ENCODE measurements at places on chromosomes 3 and 15.

DNA sequence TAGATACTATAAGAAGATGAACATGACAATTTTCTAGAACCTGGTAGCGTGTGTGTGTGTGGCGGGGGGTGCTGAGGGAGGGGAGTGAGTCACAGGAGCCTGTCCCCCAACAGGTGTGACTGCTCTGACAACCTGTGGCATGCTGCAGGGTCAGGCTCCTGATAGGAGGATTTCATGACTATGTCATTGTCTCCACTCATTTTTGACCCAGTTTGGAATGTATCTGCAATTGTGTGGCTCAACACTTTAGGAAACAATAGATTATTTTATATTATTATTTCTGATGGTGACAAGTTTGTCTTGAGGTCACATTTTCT, 9.3 kb upstream of the VILL start:
- no peak for DNase-seq

- DNase-seq, result no peak
Observed at GRCh38 chr15:52391069-52391468, 95.5 kb upstream of the MYO5C start.

- DNase-seq, result no peak
Observed at GRCh38 chr3:58324391-58325390, 8.0 kb upstream of the PXK start.

GRCh38 chr15:76155731-76156130, 95.9 kb downstream of the TMEM266 start:
- no peak for DNase-seq

DNA sequence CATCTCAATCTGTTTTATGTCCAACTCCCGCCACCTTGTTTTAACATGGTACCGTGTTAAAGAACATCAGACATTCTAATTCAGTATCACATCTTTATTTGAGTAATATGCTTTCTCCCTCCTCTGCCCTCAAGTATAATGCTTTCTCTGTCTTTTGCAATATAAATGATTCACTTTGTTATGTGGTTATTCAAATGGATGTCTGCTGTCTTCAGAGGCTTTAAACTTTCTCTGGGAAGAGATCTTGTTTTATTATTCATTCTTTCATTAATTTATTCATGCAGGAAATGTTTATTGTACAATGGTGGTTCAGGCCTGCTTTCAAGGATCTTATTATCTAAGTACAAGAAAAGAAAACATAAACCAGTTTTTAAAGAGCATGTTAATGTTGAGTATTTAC, 57.1 kb downstream of the RAP2B start:
- no peak for DNase-seq

- no peak for DNase-seq
Observed at GRCh38 chr15:25694239-25694584, 168.9 kb downstream of the ATP10A start.

DNA sequence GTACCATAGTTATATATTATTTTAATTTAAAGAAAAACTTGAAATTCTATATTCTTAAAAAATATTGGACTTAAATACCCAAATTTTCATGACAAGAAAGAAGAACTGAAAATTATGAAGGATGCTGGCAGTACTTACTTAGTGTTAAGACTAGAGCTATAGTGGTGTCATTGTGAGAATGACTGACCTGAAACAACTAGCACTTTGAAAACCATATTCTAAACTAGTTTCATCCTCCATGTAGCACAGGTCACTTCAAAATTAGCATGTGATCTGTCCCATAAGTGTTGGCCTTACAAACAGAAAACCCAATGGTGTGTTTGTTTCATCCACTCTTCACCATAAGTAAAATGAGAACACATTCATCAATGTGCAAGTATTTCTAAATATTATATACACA, 208.6 kb downstream of the ZIC4 start:
- no peak for DNase-seq

DNA sequence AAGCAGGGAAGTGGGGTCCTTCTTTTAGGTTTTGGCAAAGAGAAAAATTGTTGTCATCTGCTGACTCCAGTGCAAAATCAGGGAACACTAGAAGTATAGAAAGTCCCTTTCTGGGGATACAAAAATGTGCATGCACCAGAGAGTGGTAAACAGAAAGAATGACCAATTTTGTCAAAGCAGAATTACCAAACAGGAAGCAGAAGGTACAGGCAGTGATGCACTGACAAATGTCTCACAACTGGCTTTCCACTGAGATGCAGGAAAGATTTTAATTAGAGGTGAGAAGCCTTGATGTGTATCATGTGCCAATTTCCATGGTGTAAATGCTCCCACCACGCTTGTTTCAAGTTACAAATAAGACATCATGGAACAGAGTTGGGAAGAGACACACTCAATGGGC, 66.0 kb downstream of the TRIM69 start:
- no peak for DNase-seq

DNA sequence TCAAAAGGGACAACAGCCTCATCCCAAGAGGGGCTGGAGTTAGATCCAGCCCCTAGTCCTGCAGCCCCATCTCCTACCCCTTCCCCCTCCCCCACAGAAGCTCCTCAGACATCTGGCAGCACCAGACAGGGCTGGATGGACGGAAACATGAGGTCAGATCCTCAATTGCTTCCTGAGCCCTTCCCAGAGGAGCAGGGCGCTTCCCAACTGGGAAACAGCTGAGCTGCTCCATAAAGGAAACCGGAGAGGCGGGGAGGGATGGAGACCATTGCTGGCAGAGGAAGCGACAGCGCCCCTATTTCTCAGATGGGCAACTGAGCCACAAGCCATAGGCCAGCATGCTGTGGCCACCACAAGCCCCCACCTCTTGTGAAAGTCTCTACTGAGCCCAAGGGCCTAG, 18.3 kb upstream of the CYP11A1 start:
- no peak for DNase-seq

GRCh38 chr3:127215714-127216414, 22.9 kb downstream of the PRR23E start:
- DNase-seq, result no peak

DNA sequence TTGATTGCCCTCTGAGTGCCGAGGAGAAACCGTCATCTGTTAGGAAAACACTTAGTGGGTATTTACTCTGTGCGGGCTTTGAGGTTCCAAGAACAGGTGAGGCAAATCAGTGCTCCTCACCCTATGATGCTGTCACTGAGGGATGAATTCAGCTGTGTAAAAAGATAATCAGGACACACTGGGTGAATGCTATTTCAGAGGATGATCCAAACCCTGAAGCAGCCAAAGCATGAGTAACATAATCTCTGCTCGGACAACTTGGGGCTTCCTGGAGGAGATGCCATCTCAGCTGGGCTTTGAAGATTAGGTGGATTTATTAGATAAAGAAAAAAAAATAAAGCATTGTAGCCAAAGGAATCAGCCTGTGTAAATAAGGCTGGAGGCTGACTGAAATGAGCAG, 10.5 kb upstream of the GADL1 start:
- DNase-seq, result no peak

GRCh38 chr3:37912052-37912733, 50.5 kb downstream of the CTDSPL start:
- DNase-seq, result no peak

- no peak for DNase-seq
Observed at GRCh38 chr15:74884428-74885223, 5.2 kb upstream of the MPI start.

All from T1000 (cell line).